ENCODE measurements at places on chromosomes 12 and 14. TPM values are rescaled to one million over a fixed set of nuclear protein-coding genes. Genes with fewer than 3 reads are reported as not detected.

DNA sequence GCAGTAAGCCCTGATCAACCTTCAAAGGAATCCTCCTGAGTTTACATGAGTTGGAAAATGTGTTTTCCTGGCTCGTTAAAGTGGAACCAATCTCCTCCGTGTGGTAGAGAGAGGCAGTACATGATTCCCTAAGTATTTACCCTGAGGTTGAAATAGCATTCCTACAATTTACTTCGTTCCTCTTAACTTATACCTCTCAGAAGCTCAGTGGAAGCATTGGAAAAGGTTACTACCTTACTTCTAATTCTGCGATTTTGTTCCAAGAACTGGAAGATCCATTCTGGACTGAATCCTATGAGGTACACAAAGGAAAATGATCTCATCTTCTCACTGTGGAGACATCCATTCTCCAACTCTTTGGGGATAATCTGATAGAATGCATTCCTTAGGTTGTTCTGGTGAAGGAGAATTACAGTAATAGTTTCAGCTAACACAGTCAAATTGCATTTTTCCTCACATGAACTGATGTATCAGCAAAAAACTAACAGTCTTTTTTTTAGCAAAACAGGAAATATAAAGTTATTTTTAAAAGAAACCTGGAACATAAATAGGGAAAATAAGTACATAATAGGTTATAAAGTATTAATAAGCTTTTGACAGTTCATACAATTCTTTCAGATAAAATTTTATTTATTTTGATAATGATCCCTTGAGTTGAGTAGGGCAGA is 475.6 kb downstream of the PDZRN4 start:
- H3K4me3 ChIP-seq = no peak overlapping the region
- H3K27me3 ChIP-seq = 0 out of 2 replicates have a peak, but pooled peaks cover 6% of the 10 kb centered on the region
- DNase-seq = peak; percentile 53
- no peaks in the 10 kb centered on the region for H3K4me1 ChIP-seq

DNA sequence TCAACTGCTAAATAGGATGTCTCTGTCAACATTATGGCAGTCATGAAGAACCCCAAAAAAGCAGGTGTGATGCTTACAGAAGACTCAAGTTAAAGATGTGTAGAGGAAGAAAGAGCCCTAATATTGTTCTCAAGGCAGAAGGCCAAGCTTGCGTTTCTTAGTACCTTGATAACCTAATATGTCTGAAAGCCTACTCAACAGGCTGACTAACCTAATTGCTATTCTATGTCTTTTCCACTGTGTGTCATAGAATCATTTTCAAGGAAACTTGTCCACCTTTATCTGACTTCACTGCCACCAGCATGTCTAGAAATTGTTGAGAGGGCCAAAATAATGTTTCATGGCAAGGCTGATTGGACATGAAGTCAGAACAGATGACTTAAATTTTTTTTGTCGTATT is 373.2 kb downstream of the BTG1 start:
- H3K36me3 ChIP-seq = no peaks in the 10 kb centered on the region
- H3K4me3 ChIP-seq = no peak overlapping the region
- H3K4me1 ChIP-seq = peaks cover 32% of the 10 kb centered on the region
- H3K27me3 ChIP-seq = no peaks in the 10 kb centered on the region
- no peak overlapping the region for H3K27ac ChIP-seq

The FGD6 gene
- 14.2 TPM for total RNA-seq

- H3K27me3 ChIP-seq = no peaks in the 10 kb centered on the region
- H3K4me1 ChIP-seq = no peaks in the 10 kb centered on the region
- H3K36me3 ChIP-seq = no peaks in the 10 kb centered on the region
- no peak overlapping the region for H3K4me3 ChIP-seq
- DNase-seq = no peak
These were observed 21.7 kb downstream of the GALNT16 start for GRCh38 chr14:69281450-69282169.

DNA sequence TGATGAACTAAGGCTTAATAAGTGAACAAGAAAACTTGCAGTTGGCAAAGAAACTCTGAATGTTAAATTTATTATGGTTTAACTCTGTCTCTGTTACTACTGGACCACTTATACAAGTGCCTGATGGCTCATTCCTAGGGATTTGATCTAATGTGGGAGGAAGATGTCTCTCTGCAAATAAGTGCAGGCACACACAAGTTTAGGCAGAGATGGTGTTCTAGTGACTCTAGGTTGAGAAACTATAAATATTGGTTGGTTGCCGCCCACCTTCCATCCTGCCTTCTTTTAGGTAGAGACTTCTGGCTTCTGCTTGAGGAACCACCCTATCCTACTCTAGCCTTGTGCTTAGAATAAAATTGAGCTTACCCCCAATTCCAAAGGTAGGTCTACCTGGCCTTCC is 256.2 kb downstream of the PAWR start:
- no peaks in the 10 kb centered on the region for H3K36me3 ChIP-seq
- peaks cover 28% of the 10 kb centered on the region for H3K4me1 ChIP-seq
- DNase-seq = no peak

The NFE2 gene
- 0.40 TPM for total RNA-seq

DNA sequence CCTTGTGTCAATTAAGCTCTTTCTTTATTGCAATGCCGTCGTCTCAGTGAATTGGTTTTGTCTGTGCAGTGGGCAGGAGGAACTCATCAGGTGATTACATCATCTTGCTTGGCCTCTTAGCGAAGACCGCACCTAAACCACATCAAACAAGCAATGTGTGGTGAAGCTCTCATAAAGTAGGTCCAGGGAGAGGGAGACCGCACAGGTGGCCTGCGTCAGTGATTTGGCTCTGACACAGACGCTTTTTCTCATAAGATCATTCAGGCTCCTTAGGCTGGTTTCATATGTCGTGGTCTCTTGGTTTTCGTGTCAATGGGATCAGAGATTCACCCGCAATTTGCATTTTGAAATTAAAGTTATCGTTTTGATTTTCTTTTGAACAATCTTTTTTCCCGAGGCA is 6.7 kb upstream of the TESC start:
- H3K36me3 ChIP-seq = no peaks in the 10 kb centered on the region
- no peak overlapping the region for H3K4me3 ChIP-seq
- H3K27me3 ChIP-seq = peaks cover 15% of the 10 kb centered on the region
- no peak overlapping the region for H3K27ac ChIP-seq
- peak; percentile 87 for DNase-seq

DNA sequence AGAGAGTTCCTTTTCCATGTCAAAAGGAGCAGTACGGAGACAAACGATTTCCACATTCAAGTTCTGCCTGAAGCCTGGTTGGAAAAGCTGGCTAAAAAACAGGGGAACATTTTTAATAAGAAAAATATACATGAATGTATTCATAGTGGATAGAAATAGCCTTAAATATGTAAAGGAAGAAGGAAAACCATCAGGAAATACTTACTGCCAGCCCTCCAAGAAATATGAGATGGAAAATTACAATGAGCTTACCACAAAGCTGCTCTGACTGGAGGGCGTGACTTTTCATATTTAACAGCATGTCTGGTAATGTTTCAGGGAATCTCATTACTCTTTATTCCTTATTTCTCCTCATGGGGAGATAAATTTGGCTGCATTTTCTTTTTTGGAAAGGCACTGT is 75.9 kb upstream of the ZDHHC17 start:
- DNase-seq = peak; percentile 21
- H3K27me3 ChIP-seq = no peaks in the 10 kb centered on the region

- no peak for DNase-seq
- H3K27ac ChIP-seq = no peak overlapping the region
- no peaks in the 10 kb centered on the region for H3K36me3 ChIP-seq
- peaks cover 63% of the 10 kb centered on the region for H3K27me3 ChIP-seq
These were observed 72.6 kb downstream of the PDE6H start for GRCh38 chr12:15045451-15045850.

GRCh38 chr12:96743606-96744005 is 163.5 kb upstream of the NEDD1 start:
- no peaks in the 10 kb centered on the region for H3K36me3 ChIP-seq
- no peak overlapping the region for H3K27ac ChIP-seq
- H3K4me3 ChIP-seq = no peak overlapping the region
- no peaks in the 10 kb centered on the region for H3K4me1 ChIP-seq

The ENDOU gene
- not detected for total RNA-seq

The ERP27 gene
- not detected for total RNA-seq

DNA sequence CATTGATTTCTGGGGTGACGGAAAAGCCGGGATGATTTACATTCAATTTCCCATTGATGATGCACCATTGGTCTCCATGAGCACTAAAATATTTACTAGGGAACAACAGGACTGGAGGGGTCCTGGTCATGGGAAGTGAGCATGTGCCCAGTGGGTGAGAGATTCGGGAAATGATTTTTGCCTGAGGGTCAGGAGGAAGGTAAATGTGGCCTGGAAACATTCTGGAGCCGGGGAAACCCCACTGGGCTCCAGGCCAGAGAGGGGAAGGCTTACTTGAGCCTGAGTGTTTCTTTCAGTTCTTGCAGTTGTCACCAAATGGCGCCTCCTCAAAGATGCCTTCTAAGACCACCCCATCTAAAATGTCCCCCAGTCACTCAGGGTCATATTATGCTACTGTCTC is 532.3 kb upstream of the TBX3 start:
- H3K4me1 ChIP-seq = no peaks in the 10 kb centered on the region
- no peaks in the 10 kb centered on the region for H3K27me3 ChIP-seq
- H3K4me3 ChIP-seq = no peak overlapping the region
- DNase-seq = peak; percentile 30
- H3K27ac ChIP-seq = no peak overlapping the region

GRCh38 chr12:71589478-71589881 is 74.2 kb downstream of the ZFC3H1 start:
- H3K27ac ChIP-seq = no peak overlapping the region
- no peaks in the 10 kb centered on the region for H3K36me3 ChIP-seq
- H3K4me1 ChIP-seq = no peaks in the 10 kb centered on the region
- no peak overlapping the region for H3K4me3 ChIP-seq
- no peak for DNase-seq

Measured in PC-3 (cell line).